ENCODE measurements at places on chromosomes 16 and 17. TPM values are rescaled to one million over a fixed set of nuclear protein-coding genes. Genes with fewer than 3 reads are reported as not detected.

Gene ABCC6
- polyA plus RNA-seq: 7.7 TPM

Gene SSH2
- polyA plus RNA-seq: 18.8 TPM

Gene PRSS33
- not detected for polyA plus RNA-seq

Gene EPOP
- polyA plus RNA-seq: 2.1 TPM

DNA sequence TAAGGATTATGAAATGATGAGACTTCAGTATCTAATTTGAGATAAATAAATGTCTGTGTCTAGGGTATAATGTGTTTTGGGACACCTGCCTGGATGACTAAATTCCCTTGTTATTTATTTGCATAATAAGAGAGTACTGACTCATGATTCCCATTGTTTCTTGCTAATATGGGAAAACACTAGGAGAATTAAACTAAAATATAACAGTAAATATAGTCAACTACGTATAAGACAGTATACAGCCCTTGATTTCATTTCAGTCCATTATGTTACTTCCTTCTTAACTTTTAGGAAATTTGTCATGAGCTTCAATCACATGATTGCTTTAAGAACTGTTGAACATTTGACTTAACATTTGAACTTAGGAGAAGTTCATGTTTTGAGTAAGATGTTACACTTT lies 62.4 kb downstream of the VMP1 start:
- DNase-seq: no peak

GRCh38 chr17:65901394-65901793 lies 290.5 kb downstream of the CEP112 start:
- DNase-seq: no peak

DNA sequence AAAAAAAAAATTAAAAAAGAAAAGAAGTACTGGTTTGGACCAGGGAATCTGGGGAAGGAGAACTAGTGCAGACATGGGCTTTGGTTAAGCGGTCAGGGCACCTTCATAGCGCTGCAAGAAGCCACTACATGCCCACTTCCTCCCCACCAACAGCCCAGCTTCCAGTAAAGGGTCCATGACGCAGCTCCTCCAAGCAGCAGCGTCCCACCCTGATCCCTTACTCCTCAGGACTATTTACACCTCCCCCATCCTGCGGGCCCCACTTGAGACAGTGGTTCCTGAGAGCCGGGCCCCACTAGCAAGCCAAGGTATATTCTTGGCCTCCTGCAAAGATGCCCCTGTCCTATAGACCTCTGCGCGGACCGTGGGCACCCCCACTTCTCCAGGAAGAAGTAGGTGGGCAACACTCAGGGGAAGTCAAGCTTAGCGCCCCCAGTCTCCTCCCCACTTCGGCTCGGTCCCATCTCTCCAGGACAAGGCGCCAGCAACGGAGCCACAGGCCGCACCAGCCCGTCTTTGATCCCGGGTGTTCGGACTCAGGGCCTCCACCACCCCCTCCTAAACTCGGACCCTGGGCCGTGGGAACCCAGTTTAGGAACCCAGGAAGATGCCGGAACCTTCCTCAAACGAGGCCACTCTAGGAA lies 913 bp upstream of the PRR14 start:
- DNase-seq: no peak
